ENCODE measurements at places on chromosomes 6 and 20.

DNA sequence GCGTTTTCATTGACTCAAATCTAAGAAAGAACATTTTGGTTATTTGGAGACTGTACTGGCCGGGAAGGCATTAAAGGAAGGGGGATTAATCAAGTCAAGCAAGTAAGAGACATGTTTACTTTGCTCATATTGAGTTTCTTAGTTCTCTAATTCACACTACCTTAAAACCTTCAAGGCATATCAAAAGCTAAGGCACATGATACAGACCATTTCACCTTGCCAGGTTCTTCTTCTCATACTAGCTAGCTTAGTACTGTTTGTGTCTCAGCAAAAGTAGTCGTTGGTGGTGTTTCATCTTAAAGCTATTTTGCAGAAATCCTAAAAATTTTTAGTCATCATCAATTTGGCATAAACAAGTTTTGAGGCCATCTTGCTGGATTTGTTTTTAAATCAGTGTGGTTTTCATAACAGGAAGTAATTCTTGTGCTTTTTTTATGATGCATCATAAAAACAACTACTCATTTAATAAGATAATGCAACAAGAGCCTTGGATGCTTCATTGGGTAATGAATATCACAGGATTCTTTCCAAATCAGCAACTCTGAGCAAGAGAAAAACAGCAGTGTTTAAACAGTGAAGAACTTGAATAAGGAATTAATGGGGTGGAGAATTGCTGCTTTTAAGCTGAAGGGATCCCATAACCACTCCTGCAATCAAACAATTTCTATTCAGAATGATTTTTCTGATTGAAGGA is 425.3 kb downstream of the EPM2A start:
- DNase-seq, result no peak

GRCh38 chr6:14826456-14826855 is 419.4 kb upstream of the JARID2 start:
- DNase-seq, result no peak

- peak; percentile 49 for DNase-seq
Measured at GRCh38 chr6:132060591-132060990, 109.4 kb upstream of the CCN2 start.

- DNase-seq, result no peak
Measured at GRCh38 chr6:130382872-130383490, 17.2 kb downstream of the TMEM200A start.

GRCh38 chr20:31570735-31571617 is 34.1 kb upstream of the ID1 start:
- DNase-seq, result no peak

GRCh38 chr6:111503660-111504059 is 20.6 kb upstream of the REV3L start:
- DNase-seq, result no peak

DNA sequence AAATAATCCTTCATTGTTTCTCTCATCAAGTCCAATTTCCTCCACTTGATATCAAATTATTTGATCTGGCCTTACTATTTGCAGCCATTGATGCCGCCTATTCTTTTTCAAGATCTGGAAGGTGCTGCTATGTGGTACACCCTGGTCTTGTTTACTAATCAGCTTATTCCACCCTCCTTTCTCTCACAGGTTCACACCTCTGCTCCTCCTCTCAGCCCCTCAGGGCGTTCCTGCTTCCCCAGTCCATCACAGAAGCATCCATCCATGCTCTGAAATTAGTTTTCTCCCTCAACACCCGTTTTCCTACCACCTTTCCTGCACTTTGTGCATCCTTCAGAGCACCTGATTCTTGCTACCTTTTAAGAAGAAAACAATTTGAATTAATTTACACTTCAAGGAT is 183.6 kb downstream of the EPHA7 start:
- peak; percentile 5 for DNase-seq

DNA sequence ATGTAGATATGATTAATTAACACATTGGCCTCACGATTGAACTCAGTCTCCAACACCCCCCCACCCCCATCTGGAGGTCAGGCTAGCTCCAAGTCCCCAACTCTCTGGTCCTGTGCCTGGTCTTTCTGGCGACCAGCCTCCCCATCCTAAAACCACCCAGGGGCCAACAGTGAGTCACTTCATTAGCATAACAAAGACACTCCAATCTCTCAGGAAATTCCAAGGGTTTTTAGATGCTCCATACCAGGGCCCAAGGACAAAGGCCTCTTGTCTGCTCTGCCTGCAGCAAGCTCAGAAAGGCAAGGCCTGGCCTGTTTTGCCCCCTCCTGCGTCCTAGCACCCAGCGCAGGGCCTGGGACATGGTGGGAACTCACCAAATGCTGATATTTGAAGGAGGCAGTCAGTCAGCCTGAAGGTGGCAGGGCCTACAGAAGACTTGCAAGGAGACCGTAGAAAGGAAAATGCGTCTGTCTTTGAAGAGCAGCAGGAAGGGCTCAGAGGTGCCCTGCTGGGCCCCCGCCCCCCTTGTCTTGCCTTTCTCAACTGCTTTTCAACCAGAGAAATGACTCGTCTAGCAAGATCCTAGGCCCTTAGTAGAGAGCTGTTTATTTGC is 184.7 kb downstream of the CDH4 start:
- DNase-seq, result no peak

- no peak for DNase-seq
Measured at GRCh38 chr6:134077301-134077700, 24.9 kb upstream of the SLC2A12 start.

DNA sequence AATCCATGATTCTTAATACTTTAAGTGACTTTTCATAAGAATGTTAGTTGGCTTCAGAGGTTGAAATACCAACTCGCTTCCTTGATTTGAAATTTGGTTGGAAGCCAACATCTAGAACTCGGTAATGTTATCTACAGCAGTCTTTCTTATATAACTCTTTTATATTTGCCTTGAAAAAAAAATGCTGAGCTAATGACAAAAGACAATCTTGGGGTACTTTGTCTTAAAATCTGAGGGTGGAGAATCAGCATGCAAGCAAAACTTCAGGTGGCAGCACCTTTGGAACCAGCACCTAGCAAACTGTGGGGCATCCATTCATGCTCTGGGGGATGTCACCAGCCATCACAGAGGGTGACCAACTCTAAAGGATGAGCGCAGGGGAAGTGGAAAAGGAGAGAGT is 76.3 kb downstream of the PDE10A start:
- no peak for DNase-seq

- DNase-seq, result no peak
Measured at GRCh38 chr20:53001498-53002301, 29.5 kb downstream of the TSHZ2 start.

DNA sequence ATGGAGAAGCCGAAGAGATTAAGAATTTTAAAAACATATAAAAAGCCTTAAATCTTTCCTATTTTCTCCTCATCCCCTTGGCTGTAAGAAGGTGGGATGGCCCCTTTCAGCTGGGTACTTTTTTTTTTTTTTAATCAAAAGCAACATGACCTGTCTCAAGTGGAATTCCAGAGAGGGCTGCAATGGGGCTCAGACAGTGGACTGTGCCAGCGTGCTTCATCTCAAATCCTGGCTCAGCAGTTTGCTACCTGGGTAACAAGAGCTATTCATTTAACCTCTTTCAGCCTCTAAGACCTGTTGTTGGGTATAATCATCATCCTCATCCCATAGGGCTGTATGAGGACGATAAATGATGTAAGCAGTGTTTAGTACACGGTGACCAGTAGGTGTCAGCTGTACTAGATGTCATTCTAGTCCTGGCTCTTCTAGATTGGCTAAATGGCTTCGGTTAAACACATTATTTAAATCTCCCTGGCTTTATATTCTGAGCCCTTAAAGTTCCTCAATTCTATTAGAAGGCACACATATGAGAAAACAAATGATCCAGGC is 6.9 kb upstream of the PPP1R3G start:
- peak; percentile 33 for DNase-seq
